ENCODE measurements at places on chromosomes 12 and 14.

DNA sequence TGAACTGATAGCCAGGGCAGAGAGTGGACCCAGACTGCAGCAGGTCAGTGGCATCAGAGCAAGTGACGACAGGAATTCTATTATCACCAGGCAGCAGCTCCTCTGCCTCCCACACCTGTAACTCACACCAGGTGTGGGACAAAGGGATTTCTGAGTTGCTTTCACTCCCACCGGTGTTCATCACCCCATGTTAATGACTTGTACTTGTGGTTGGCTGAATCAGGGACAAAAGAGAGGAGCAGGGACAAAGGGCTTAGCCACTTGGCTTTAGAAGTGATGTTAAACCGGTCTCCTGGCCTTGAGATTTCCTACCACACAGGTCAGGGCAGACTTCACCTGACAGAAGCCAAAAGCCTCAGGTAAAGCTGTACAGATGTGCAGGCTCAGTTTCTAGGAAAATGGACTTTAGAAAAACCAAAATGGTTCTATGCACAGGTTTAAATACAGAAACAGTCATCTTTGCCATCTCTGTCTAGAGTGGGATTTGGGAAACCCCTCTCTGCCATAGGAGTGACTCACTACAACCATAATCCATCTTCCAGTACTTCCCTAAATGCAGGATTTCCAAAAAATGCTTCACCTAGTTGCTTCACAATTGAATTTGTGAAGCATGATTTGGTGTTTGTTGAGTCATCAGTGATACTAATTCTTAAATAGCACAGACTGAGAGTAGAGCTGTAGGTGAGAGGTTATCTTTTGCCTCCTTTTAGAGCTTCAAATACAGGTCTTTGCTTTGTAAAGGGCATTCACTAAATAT is 158.5 kb downstream of the PRKCH start:
- DNase-seq: no peak

DNA sequence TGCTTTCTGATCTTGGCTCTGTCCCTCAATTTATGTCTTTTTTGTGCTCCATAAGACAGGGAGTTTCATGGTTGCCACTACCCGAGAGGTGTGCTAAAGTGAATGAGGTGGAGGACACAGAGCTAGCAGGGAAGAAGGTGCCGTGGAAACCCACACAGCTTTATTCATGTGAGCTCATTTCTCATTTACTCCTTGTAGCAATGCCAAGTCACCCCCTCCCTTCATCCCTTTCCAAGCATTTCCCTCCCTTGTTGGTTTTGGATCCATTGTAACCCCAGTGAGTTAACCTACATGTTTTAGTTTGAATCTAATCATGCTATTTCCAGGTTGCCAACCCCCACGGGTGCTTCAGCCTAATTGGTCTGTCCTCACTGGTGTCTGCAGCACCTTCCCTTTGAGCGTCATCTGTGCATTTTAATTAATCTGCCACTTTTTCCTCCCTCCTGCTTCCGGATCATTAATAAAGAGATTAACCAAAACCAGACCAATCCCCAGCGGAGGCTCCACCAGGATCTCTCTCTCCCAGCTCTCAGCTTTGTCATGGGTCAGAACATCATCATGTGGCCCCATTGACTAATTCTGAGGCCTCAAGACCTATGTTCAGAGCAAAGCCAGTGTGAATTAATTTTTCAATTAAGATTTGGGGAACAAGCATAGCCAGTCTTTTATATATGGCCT is 56.2 kb downstream of the NTF3 start:
- no peak for DNase-seq

- no peak for DNase-seq
Measured at GRCh38 chr12:4615667-4616066, 33.2 kb downstream of the AKAP3 start.

DNA sequence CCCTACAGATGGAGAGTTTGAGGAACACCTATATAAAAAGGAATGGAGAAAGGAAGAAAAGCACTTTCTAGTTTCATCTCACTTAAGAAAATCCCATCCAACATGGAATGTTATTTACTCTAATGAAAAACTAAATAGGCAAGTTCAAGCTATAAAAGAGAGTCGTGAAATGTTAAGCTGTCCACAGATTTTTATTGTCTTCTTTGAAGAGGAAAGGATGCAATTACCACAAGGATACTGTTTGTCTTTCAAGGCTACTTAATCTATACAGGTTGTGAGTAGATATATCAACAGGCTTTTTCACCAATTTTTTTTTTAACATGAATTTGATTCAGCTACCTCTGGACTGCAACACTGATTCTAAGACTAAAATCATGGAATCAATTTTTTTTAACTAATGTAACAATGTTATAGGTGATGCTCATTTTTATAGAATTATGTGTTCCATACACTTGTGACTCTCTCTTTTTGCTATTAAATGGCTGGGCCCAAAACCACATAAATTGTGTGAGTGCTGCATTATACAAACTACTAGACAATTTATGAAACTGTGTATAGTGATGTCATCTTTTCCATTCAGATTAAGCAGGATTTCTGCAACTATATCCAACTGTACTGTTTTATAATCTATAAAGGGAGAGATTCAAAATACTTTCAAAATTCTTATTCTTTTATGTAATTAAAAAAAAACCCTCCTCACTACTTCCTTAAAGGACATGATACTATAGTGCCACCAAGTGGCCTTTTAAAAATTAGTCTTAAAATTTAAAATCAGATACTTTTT is 26.8 kb upstream of the BMAL2 start:
- DNase-seq: no peak

GRCh38 chr14:56815745-56816144 is 5.5 kb upstream of the OTX2 start:
- no peak for DNase-seq

DNA sequence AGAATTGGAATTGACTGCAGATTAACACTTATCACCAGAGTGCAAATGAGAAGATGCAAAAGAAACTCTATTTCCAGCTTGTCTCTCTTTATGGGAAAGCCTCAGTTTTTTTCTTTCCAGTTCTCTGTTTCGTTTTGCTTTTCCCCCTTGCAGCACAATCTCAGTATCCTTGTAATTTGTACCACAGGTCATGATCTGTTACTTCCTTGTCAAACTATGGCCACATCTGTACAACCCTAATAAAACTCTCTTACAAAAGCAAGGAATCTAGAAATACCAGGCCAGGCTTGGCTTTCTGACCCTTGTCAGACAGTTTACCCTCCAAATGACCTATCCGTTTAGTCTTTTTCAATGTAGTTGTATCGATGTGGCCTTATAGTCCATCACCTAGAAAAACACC is 33.9 kb downstream of the MYBPC1 start:
- DNase-seq: no peak

DNA sequence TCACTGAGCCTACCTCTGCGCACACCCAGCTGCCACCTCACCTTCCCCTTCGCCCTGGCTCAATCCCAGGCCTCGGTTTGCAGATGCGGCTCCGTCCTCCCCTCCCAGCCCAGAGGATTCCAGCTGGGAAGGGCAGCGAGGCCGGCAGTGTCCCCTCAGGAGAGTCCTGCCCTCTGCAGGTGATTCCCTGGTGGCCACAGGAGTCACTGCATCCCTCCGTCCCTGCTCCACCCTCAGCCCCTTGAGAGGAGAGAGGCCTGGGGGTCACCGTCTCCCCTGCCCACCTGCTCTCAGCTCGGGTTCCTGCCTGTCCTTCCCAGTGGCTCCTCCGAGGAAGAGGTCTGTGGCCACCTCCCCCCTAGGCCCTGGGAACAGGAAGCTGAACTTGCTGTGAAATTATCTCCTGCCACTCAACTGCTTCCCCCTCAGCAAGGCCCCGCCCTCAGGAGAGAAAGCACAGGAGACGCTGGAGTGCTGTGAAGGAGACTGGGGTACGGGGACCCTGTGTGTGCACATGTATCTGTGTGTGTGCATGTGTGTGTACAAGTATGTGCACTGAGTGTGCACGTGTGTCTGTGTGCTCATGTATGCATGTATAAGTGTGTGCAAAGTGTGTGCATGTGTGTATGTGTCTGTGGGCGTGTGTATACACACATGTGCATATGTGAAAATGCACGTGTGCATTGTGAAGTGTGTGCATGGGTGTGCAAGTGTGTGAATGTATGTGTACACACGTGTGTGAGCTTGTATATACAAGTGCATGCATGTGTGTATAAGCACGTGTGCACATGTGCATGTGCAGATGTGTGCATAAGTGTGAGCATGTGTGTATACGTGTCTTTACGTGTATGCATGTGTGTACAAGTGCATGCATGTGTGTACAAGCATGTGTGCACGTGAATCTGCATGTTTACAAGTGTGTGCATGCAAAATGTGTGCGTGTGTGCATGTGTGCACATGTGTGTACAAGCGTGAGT is 13.2 kb upstream of the GALNT9 start:
- DNase-seq: no peak

GRCh38 chr12:106072751-106073150 is 66.0 kb downstream of the NUAK1 start:
- no peak for DNase-seq

DNA sequence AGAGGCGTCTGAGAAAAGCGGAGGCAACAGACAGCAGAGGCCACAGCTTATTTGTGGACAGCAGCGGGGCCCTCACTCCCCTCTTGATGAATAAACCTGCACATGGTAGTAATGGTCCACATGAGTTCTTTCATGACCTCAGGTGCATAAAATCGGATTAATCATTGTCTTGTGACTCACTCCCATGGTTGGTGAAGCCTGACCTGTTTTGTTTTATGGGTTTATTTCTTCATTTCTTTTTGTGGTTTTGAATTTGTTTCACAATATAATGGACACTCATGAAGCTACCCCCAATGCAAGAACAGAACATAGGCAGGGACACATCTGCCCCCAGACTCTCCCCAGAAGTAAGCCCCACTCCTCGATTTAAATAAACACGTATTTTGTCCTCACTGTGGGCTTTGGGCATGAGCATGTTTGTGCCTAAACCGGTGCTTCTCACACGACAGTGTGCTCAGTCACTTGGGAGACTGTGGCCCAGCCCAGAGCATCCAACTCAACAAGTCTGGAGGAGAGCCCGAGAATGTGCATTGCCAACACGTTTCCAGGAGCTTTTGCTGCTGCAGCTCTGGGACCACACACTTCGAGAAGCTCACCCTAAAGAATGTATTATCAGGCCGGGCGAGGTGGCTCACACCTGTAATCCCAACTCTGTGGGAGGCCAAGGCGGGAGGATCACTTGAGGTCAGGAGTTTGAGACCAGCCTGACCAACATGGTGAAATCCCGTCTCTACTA is 116.1 kb downstream of the SCARB1 start:
- no peak for DNase-seq

- DNase-seq: no peak
Measured at GRCh38 chr12:97642911-97643310, 180.3 kb downstream of the RMST start.

DNA sequence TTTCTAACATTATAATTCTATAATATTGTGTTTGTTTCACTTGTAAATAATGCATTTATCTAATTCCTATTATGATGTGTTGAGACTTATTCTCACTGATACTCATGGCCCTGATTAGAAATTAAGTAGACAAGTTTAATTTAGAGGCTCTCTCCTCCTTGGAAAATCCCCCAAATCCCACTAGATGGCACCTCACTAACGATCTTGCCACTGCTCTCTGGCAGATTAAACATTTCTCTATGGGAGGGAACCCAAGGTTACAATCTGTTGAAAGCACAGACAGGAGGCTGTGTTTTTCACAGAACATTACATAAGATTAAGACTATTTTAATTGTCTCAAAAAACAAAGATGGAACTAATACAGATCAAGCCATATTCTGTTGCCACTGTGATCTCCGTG is 318.7 kb downstream of the LRFN5 start:
- DNase-seq: no peak

GRCh38 chr14:95341564-95341963 is 21.9 kb upstream of the CLMN start:
- DNase-seq: no peak

DNA sequence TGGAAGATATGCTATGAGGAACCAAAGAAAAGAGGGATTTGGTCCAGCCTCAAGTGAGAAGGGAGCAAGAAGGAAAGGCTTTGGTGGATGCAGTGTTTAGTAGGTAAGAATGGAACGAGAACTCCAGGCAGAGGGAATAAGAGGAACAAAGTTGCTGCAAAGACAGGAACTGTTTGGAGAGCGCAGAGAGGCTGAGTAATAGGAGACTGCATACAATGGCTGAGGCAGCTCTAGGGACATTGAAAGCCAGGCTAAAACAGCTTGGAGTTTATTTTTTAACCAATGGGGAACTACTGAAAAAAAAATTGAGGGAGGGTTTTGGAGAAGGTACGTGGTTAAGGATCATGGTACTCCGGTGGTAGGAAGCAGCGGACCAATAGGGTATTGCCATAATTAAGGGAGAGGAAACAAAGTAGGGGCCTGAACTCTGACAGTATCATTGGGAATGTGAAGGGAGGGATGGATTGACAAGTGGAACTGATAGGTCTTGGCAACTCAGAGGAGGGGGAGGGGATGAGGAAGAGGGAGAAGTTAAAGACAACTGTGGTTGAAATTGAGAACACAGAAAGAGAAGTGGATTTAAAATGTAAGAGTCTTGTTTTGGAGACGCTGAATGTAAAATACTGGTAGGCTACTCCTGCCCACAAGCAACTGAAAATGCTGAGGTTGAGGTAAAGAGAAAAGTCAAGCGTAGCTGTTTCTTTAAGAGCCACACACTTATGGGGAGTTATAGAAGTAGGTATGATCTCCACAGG is 4.8 kb downstream of the ASCL4 start:
- DNase-seq: no peak

DNA sequence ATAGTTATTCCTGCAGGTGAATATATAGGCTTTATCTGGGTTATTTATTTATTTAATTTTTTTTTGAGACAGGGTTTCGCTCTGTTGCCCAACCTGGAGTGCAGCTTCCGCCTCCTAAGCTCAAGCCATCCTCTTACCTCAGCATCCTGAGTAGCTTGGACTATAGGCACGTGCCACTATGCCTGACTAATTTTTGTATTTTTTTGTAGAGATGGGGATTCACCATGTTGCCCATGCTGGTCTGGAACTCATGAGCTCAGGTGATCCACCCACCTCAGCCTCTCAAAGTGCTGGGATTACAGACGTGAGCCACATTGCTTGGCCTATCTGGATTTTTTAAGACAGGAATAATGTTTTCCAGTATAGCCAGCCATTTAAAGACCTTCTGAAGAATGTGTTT is 2.0 kb downstream of the RAN start:
- no peak for DNase-seq

DNA sequence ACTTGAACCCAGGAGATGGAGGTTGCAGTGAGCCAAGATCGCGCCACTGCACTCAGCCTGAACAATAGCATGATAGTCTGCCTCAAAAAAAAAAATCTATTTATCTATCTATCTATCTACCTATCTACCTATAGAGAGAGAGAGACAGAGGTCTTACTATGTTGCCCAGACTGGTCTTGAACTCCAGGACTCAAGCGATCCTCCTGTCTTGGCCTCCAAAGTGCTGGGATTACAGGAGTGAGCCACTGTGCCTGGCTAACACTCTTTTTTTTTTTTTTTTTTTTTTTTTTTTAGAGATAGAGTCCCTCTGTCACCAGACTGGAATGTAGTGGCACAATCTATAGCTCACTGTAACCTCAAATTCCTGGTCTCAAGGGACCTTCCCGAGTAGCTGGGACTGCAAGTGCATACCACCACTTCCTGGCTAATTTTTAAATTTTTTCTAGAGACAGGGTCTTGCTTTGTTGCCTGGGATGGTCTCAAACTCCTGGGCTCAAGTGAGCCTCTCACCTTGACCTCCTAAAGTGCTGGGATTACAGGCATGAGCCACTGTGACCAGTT is 1.9 kb downstream of the FAM186A start:
- peak; percentile 72 for DNase-seq
